Fibroblast of skin of right quadriceps (primary cell): ENCODE measurements at places on chromosomes 16 and 17.
A peak's percentile ranks its signal among the peaks of the same experiment; 100 is the strongest.

DNA sequence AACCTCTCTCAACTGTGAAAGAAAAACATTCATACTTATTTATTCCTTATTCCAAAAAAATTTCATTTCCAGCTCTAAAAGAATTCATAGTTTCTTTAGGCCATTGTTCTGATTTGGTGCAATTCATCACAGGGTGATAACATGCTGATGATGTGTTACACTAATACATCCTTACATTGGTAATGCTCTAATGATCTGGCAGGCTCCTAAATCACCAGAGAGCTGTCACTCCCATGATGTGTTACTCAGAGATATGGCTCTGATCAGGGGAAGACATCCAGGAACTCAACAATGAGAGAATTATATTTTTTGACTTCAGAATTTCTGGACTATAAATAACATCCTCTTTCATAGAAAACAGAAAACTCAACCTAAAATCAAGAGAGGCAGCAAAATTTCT, 209.3 kb downstream of the CHD9NB start:
- no peak for DNase-seq

GRCh38 chr16:86985648-86986015, 331.6 kb downstream of the C16orf95 start:
- DNase-seq = no peak

GRCh38 chr17:31291820-31292219, 5.2 kb downstream of the OMG start:
- DNase-seq = peak; percentile 67

DNA sequence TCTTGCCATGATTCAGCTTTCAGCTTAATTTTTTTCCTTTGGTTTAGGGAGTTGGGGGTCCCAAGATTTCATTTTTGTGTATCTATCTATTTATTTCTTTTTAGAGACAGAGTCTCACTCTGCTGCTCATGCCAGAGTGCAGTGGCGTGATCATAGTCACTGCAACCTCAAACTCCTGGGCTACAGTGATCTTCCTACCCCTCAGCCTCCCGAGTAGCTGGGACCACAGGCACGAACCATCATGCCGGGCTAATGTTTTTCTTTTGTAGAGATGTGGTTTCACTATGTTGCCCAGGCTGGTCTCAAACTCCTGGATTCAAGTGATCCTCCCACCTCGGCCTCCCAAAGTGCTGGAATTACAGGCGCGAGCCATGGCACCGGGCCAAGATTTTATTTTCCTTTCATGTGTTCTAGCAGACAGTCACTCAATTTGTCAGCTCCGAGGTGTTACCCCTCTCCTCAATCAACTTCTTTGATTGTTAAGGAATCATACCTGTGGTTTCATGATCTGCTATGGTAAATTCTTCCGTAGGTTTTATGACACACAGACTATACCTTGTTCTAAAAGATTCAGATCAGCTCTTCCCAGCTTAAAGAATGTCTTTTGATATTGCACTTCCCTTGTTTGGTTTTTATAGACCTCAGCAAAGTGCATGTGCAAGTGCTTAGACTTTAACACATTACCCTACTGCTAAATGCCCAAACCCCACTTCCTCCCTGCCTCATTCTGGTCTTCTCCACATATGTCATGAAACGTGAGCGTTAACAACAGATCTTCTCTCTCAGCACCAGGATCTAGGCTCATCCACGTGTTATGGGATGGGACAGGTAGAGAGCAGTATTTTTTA, 13.0 kb downstream of the UNC45B start:
- DNase-seq = no peak

DNA sequence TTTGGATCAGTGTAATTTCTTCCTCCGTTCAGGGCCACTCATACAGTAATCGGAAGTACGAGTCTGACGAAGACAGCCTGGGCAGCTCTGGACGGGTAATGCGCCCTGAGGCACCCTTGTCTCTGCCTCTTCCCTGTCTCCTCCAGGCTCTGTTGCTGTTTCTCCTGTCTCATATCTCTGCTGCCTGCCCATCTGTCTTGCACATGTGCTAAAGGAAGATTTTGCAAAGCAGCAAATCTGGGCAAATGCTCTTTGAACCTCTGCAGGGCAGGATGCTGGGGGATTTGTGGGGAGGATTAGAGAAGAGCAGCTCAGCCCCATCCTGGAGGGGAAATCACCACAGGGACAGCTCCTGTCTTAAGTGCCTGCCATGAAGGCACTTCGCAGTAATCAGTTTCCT, 32.4 kb upstream of the POLR3E start:
- DNase-seq = no peak

GRCh38 chr16:54480429-54480828, 193.8 kb upstream of the IRX3 start:
- no peak for DNase-seq

GRCh38 chr16:83954577-83955016, 1.6 kb downstream of the OSGIN1 start:
- DNase-seq = peak; percentile 38

DNA sequence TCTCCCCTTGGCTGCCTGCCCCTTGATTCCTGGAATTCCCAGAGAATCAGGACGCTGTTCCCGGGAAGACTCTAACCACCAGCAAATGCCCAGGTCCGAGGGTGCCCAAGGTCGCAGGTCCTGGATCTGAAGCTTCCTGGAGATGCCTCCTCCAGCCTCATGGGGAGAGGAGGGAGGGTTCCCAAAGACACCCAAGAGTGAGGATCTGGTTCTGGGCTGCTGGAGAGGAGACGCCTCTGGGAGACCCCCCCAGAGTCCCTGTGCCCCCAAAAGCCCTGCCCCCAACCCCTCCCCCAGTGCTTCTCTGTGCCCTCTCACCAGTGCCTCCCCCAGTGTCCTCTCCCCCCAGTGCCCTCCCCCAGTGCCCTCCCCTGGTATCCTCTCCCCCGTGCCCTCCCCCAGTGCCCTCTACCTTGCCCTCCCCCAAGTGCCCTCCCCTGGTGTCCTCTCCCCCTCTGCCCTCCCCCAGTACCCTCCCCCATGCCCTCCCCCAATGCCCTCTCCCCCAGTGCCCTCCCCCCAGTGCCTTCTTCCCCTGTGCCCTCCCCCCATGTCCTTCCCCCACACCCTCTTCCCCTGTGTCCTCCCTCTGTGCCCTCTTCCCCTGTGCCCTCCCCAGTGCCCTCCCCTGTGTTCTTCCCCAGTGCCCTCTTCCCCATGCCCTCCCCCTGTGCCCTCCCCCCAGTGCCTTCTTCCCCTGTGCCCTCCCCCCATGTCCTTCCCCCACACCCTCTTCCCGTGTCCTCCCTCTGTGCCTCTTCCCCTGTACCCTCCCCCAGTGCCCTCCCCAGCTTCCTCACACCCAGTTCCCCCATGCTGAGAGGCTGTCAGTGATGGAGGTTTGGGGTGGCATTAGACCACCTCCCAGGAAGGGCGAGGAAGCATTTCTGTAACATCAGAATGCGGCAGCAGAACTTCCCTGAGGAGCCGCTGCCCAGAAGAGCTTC, 6.3 kb upstream of the SECTM1 start:
- DNase-seq = no peak

- no peak for DNase-seq
Measured at GRCh38 chr17:20784100-20784665, 204.7 kb downstream of the CDRT15L2 start.

- DNase-seq = no peak
Measured at GRCh38 chr17:14225254-14225980, 11.2 kb downstream of the CDRT15 start.

- no peak for DNase-seq
Measured at GRCh38 chr16:75193265-75193650, 13.7 kb downstream of the CTRB2 start.

DNA sequence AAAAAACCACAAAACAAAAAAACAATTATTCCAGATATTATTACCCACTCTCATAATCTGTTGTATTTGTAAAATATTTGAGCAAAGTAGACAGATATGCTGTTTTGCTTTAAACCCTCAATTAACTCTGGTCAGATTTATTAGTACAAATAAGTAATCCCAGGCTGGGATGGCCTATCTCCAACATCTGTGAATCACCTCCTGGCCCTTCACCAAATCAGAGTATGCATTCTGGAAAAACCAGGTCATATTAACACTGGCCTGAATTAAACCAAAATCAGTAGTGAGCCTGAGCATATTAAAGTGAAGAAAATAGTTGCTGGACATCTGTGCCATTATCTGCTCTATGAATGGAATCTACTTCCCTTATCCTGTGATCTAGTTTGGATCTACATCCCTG, 41.0 kb downstream of the STAT3 start:
- DNase-seq = peak; percentile 89

GRCh38 chr16:1726661-1727502, 20.9 kb downstream of the MAPK8IP3 start:
- DNase-seq = no peak

DNA sequence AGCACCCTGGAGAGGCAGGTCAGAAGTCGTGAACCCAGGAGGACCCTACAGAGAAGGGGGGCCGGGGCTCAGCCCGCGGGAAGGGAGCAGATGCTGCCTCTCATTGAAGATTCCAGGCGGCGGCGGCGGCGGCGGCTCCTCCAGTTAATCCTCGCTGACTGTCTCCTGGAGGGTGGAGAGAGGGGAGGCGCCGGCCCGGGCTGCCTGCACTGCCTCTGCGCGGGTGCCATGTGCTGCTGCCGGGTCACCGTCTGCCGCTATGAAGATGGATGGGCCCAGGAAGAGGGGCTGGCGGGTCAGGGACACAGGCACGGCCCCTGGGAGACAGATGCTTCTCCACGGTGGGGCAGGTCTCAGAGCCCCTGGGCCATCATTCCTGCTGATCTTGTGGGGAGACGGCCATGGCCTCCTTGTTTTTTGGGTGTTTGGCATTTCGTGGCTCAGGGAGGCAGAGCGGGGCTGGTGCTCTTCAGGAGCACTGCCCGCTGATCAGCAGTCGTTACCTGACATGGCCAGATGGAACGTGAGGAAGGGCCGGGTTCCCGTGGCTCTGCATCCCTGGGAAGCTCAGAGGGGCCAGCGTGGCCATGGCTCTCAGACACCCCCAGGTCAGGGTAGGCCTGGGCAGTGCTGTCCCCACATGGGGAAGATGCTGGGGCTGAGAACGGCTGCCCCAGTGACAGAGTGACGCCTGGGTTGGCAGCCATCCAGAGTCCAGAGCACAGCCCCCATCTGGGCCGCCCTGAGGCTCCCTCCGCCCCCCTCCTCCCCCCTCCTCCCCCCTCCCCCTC, 36.1 kb downstream of the GINS2 start:
- DNase-seq = peak; percentile 80

DNA sequence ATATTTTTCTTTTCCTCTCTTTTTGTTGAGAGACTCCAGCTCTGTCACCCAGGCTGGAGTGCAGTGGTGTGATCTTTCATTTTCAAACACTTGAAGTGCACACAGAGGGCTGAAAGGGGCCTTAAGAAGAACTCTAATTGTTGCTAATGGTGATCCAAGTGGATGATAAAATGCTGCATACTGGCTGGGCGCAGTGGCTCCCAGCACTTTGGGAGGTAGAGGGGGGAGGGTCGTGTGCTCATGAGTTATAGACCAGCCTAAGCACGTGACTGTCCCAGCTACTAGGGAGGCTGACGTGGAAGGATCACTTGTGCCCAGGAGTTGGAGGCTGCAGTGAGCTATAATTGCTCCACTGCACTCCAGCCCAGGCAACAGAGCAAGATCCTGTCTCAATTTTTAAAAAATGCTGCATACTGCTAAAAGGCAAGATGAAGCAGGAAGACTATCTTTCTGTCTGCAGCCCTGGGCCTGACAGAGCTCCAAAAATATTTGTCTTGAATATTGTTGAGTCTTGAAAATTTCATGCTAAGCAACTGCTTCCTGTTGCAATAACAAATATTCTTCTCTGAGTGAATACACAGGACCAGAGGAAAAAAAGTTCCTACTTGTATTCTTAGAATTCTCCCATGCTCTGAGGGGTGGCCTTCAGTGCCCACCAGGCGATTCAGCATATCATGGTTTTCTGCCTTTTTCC, 63.7 kb upstream of the AKTIP start:
- no peak for DNase-seq

GRCh38 chr16:87661561-87661960, 59.3 kb downstream of the JPH3 start:
- DNase-seq = peak; percentile 32

DNA sequence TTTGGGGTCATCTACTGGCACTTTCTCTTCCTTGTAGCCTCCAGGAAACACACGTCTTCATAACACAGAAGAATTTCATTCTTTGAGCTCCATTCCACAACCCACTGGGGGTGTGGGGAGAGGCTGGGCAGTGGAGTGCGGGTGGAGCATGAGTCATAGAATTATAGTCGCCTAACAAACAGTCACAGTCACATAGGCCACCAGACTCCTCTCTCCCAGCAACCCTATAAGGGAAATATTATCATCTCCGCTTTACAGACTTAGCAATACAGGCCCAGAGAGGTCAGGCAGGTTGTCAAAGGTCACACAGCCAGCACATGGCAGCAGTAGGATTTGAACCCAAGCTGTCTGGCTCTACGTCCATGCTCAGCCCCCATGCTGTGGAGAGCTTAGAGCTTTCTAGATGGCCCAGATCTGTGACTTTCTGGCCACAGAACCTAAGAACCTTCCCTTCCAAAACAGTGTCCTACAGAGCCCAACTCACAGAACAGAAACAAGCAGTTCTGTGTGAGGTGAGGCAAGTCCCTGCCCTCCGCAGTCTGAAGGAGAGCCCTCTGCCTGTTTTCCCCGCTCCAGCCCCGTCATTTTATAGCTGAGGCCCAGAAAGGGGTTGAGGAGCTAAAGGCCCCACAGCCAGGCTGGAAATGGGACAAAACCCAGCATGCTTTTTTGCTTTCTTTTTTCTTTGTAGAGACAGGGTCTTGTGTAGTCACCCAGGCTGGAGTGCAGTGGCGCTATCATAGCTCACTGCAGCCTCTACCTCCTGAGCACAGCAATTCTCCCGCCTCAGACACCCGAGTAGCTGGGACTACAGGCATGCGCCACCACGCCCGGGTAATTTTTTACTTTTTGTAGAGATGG, 10.7 kb upstream of the LITAF start:
- DNase-seq = peak; percentile 39

DNA sequence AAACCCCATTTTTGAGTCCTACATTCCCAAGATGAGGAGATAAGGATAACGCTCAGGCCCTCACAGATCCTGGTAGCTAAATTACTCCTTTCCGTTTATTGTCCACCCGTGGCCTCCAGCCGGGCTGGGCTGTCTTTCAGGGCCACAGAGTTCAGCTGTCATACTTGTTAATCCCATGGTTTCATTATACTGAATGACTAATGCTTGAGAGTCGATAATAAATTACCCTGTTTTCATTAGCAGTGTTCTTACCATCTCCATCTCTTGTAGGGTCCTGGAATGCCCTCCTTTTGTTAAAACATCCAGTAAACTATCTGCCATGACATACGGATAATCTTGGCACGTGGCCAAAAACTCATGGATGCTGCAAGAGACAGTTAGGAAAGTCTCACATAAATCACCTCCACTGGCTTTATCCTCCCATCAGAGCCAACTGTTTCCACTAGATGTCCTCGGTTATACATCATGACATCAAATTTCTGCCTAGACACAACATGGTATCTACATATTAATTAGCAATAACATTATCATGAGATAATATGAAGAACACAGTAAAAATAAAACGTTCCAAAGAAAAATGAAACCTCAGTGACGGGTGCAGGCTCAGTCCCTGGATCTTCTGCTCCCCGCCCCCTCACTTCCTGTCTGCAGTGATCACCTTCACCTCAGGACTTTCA, 45.3 kb downstream of the BRD7 start:
- DNase-seq = peak; percentile 61

GRCh38 chr17:64662774-64663367, 764 bp upstream of the SMURF2 start:
- DNase-seq = no peak
